Chondrocyte (in vitro differentiated cells): ENCODE measurements at places on chromosomes 12 and 14.
A peak's percentile ranks its signal among the peaks of the same experiment; 100 is the strongest.

GRCh38 chr14:31476131-31476866, 11.5 kb downstream of the GPR33 start:
- no peak for DNase-seq

GRCh38 chr14:100554082-100554677, 33.0 kb downstream of the BEGAIN start:
- DNase-seq = no peak

GRCh38 chr12:123022846-123023245, 42.4 kb downstream of the ARL6IP4 start:
- peak; percentile 59 for DNase-seq

GRCh38 chr12:65045269-65045668, 75.8 kb downstream of the WIF1 start:
- DNase-seq = no peak

- DNase-seq = no peak
Measured at GRCh38 chr12:1256991-1257390, 266.0 kb downstream of the ERC1 start.

DNA sequence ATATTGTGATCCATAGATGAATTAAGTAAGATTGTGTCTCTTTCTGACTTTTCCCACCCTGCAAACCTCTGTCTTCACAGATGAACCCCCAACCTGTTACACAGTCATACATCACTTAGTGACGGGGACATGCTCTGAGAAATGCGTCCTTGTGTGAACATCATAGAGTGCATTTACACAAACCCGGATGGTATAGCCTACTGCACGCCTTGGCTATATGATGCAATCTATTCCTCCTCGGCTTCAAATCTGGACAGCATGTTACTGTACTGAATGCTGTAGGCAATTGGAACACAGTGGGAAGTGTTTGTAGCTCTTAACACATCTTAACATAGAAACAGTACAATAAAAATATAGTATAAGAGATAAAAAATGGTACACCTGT, 7.4 kb upstream of the TESPA1 start:
- DNase-seq = no peak

- DNase-seq = no peak
Measured at GRCh38 chr12:57006809-57007475, 596 bp upstream of the ZBTB39 start.

DNA sequence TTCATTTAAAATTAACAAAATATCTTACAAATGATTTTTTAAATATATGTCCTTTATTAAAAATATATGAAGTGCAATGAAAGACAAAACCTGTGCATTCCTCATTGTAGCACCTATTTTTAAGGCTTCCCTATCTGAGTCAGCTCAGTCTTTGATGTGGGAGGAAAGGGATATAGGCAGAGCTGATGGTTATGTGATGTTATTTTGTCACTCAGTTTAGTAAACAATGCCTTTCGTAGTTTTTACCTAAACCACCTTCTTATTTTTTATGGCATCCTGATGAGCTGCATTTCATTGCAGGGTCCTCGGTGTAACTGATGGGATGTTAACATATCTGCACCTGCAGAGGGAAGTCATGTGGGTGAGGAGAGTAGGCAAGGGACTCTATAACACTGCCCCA, 58.9 kb upstream of the FRMD6 start:
- no peak for DNase-seq

GRCh38 chr14:24281636-24282035, 10.2 kb upstream of the RABGGTA start:
- peak; percentile 10 for DNase-seq

GRCh38 chr12:43011383-43011926, 421.9 kb upstream of the PRICKLE1 start:
- DNase-seq = no peak

- DNase-seq = no peak
Measured at GRCh38 chr12:5432011-5432400, at the start of gene NTF3. NTF3 (plus strand) TSS chr12:5432108; CDS start chr12:5432325, 217 bp downstream.

DNA sequence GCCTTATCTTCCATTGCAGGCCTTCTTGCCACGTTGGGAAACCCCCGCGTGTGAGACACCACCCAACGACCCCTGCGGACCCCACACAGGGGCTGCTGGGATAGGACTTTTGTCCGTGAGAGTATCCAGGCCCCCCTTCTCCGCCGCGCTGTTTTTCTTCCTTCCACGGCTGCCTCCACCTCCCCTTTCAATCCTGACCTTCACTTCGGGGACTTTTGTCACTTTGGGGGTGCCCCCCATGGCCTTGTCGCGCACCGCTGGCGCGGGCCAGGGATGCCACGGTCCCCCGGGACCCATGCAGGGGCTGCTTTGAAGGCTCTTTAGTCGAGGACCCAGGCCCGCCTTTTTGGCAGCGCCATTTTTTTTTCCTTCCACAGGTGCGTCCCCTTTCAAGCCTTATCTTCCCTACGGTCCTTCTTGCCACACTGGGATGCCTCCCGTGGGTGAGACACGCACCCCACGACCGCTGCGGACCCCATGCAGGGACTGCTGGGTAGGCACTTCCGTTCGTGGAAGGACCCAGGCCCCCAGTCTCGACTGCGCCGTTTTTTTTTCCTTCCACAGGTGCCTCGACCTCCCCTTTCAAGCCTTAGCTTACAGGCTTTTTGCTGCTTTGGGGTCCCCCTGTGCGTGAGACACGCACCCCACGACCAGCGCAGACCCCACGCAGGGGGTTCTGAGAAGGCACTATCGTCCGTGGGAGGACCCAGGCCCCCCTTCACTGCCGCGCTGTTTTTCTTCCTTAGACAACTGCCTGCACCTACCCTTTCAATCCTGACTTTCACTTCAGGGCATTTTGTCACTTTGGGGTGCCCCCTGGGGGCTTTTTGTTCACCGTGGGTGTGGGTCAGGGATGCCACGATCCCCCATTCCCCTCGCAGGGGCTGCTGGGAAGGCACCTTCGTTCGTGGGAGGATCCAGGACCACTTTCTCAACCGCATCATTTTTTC, 267.4 kb downstream of the ALG10 start:
- no peak for DNase-seq

DNA sequence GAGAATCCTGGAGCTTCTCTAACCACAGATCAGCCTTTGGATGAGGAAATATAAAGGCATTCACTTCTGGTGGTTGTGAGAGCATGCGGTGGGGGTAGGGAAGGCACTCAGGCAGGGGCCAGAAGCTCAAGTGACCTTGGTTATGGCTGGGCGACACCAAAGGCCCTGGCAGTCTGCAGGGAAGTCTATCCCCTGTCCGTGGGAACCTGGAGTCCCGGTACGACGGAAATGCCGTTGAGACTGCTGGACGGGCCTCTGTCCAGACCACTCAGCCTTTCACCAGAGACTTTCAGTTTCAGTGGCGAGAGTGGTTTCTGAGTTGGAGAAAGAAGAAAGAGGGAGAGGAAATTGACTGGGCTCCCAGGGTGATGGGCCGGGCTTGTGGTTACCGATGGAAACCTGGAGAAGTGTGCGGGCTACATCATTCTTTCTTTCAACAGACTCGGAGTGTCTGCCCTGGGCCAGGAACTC, 20.9 kb downstream of the ISCA2 start:
- no peak for DNase-seq

DNA sequence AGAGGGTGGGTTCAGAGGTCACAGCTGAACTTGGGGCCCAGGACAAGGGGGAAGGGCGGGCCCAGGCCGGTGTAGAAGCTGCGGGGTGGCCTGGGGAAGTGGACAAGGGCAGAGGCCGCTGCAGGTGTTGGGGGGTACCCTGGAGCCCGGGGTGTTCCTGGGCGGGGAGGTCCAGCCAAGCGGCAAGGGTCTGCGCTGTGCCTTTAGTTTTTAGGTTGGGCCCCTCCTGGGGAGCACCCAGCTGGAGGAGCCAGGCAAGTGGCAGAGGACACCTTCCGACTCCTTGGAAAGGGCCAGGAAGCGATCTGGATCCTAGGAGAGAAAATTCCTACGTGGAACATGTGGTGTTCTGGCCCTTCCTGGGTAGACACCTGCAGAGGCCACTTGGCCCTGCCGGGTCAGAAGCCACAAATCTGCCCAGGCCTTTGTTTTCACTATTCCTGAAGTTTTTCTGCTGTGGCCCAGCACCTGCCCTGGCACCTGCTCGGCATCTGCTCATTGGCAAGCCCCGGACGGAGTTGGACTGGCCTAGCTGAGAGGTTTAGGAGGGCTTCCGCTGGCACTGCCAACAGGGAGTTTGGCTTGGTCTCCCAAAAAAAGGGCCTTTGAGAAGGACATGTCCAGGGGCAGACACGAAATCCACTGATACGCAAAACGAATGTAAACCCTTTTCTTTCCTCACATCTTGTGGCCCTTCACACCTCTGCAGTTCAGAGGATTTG, 61.1 kb downstream of the SMUG1 start:
- DNase-seq = no peak
